Germinal center (tissue), 1 donor: ENCODE measurements at places on chromosomes 12 and 14.

DNA sequence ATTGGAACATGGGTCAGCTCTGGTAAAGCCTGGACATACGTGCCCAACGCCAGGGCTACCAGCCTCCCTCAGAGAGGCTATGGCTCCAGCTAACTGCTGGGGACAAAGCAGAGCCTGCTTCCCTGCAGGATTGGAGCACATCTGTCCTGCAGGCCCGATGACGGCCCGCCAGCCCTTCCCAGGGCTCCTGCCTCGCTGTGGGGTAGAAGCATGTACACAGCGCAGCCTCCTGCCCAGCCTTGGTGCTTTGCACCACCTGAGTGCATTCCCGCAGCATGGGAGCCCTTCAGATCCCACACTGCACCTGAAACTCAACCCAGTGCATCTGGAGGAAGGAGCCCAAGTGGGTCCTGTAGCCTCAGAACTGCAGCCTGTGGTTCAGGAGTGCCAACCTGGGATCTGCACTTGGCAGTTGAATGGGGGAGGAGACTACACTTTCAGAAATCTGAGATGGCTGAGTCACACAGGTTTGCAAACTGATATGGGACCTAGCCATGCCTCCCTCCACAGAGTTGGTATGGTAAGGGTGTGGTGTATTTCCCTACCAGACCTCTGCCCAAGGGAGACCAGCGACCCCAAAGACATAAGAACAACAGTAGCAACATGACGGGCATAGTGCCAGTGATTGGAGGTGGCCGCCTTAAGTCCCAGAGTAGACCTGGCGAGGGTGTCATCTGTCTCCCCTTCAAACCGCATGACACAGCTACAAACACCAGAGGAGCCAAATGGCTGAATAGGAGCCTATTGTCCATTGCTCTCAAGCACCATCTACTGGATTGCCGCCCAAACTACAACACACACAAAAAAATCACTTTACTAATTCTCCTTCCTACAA is 273.9 kb upstream of the MIS18BP1 start:
- DNase-seq, result peak; percentile 2

DNA sequence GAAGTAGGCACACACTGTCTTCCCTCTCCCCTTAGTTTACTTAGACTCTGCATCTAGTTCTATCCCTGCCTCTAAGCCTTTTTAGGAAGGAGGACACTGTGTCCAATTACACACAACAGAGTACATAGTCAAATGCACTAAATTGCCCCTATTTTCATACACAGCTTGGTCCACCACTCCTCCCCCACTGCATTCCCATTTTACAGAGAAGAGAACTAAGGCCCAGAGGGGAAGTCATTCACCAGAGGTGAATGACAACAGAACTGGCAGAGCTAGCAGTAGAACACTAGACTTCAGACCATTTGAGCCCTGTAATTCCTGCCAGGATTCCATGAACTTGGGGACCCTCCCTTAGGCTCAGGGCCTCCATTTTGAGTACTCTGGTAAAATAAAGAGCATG is 1.1 kb upstream of the JPH4 start:
- no peak for DNase-seq

- no peak for DNase-seq
Observed at GRCh38 chr12:132602572-132603239, 7.7 kb downstream of the LRCOL1 start.

DNA sequence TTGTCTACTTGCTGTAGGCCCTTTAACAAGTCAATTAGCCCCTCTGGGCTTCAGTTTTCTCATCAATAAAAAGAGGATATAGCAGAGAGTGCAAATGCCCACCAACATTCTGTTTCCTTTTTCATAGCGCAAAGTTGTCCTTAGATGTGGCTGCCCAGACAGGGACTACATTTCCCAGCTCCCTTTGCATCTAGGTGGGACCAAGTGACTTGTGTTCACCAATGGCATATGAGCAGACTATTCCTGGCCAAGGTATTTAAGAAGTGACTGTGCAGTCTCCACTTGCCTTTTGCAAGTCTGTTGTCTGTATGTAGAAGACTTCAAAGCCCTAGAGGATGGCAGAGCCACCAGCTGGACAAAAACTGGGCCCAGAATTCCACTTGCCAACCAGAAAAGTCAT is 59.7 kb downstream of the DAO start:
- peak; percentile 36 for DNase-seq

- DNase-seq, result no peak
Observed at GRCh38 chr12:50951112-50951511, 1.2 kb upstream of the HIGD1C start.

DNA sequence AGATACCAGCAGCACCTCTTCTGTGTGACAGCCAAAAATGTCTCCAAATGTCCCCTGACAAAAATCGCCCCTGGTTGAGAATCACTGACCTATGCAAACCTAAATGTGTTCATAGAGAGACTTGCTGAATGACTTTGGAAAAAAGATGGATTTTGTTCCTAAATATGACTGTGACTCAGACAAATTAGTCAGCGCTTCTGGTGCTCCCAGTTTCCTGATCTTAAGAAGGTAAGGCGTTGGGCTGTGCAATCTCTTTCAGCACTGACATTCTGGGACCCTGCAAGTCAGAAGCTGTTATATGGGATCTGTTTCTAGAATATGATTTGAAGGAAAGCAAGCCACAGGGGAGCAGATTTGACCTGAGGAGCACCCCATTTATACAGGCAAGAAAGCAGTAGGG is 90.6 kb upstream of the PWP1 start:
- DNase-seq, result no peak

DNA sequence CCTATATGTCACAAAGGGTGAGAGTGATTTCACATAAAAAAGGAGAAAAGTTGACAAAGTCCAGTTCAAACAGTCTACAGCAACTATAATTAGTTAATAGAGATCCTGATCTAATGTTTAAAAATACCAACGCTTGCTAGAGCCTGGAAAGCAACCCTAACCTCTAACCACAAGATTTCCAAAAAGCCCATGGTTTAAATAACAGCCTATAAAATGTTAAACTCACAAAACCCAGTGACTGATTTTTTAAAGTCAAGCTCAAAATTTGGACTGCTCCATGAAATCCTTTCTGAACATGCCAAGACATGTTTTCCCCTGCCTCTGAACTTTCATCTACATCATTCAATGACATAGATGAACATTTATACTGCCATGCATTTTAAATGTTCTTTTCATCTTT is 81.6 kb downstream of the PLEKHG7 start:
- no peak for DNase-seq

- DNase-seq, result no peak
Observed at GRCh38 chr12:92178340-92178739, 32.7 kb upstream of the BTG1 start.

GRCh38 chr12:14207905-14208551 is 157.5 kb upstream of the ATF7IP start:
- no peak for DNase-seq

GRCh38 chr12:4015225-4016091 is 142.3 kb upstream of the PARP11 start:
- DNase-seq, result no peak

- no peak for DNase-seq
Observed at GRCh38 chr12:49489720-49490119, 49.1 kb upstream of the KCNH3 start.

GRCh38 chr12:100752841-100753240 is 41.7 kb upstream of the ANO4 start:
- DNase-seq, result no peak

DNA sequence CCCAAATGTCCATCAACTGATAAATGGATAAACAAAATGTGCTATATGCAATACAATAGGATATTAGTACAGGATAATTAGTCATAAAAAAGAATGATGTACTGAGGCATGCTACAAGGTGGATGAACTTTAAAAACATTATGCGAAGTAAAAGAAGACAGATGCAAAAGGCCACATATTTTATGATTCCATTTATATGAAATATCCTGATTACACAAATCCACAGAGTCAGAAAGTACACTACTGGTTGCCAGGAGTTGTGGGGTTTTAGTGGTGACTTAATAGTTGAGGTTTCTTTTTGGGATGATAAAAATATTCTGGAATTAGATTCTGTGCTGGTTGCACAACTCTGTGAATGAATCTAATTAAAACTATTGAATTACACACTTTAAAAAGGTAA is 12.6 kb downstream of the TRIM9 start:
- no peak for DNase-seq

DNA sequence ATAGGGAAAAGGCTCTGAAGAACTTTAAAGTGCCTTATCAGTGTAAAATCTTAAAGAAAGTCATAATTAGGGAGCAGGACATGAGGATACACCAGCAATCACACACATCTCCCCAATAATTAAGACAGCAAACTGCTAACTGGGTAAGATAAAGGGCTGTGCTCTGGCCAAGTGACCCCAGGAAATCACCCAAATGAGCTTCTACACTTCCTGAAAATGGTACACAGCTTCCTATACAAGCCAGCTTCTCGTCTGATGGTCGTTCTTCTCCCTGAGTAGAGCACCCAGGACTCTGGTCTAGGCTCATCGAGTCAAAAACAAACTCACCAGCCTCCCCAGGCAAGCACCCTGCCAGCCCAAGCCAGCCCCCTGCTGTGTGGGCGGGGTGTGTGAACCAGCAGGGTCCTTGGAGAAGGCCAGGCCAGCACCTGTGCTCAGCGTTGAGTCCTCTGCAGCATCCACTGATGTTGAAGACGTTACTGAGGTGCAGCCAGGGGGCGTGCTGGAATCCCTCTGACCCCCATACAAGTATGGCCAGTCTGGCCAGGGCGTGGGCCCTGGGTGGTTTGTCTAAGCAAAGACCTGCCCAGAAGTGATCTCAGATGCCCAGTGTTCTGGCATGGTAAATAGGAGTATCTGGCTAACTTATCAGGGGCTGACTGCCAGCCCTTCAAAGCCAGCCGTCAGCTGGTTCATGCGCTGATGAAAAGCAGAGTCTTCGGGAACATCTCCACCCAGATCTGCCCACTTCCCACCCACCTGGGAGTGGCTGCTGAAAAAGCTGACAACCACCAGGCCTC is 41.4 kb downstream of the ACTN1 start:
- DNase-seq, result no peak

- DNase-seq, result no peak
Observed at GRCh38 chr12:75735853-75736252, 224.4 kb upstream of the KRR1 start.

GRCh38 chr14:105283028-105283427 is 17.8 kb downstream of the BRF1 start:
- DNase-seq, result no peak

- DNase-seq, result no peak
Observed at GRCh38 chr14:89004166-89004565, 179.7 kb downstream of the TTC8 start.

DNA sequence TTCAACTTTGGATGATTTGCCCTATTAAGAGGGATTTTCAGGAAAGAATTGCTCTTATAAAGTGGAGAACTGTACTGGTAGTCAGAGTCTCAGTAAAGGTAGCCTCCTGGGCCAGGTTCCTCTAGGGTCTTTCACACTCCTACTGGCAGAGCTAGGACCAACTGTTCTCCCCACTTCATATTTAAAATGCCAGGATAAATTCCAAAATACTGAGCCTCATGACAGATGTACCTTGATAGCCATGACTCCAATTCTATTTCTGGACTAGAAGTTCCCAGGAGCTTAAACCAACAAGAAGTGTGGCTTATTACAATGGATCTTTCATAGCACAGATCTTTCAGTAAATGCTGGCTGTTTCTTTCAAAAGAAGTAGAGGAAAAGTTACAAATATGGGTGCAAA is 126.5 kb downstream of the C12orf75 start:
- no peak for DNase-seq

GRCh38 chr14:87231336-87232026 is 761.5 kb downstream of the GALC start:
- DNase-seq, result no peak

DNA sequence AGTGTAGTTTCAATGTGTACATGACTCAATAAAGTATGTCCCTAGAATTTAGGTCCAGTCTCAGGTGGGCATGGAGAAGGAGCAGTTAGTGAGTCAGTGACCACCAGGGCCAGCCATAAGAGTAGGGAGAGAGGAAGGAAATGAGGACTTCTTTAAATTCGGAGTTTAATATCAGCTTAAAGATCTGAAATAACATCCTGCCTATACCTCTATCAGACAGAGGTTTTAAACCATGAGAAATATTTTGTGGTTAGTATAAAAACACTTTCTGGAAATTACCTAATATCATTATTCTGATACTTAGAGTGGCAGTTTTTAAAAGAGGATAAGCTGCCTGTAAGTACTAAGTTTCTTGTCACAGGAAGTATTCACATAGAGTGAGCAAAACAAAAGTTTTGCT is 61.7 kb upstream of the ST8SIA1 start:
- DNase-seq, result no peak

GRCh38 chr14:91501951-91502930 is 7.9 kb downstream of the PPP4R3A start:
- no peak for DNase-seq

- DNase-seq, result peak; percentile 21
Observed at GRCh38 chr12:118850244-118850825, 131.0 kb upstream of the SRRM4 start.

- DNase-seq, result no peak
Observed at GRCh38 chr14:65080960-65081747, 21.2 kb downstream of the MAX start.

DNA sequence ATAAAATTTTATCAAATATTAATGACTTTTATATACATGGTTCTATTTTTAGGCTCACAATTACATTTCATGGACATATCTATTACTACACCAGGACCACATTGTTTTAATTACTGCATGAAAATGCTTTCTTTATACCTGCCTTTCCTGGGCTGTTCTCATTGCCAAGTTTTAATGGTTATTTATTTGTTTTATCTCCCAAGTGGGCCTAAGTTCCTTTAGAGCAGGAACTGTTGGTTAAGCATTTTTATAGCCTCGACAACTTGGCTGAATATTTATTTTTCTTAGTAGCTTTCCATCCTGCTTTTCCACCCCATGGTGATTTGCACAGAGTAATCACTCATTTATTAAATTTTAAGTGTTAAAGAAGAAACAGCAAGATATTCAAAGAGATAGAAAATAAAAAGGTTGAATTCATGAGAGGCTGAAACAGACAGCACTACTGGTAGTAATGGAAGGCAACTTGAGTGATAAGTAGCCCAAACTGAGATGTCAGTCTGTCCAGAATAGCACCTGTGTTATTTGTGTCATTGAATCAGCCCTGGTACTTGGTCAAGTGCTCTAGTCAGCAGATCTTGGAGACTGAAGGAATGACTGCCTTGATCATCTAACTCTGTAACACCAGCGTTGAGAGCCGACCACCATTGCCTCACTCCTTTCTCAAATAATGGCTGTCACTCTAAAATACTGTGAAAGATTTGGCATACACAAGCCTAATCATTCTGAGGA is 119.1 kb upstream of the EGLN3 start:
- no peak for DNase-seq

- no peak for DNase-seq
Observed at GRCh38 chr14:34020014-34020413, 69.1 kb upstream of the EGLN3 start.
